Pons (tissue), 1 donor: ENCODE measurements at places on chromosomes 13 and 19.
A peak's percentile ranks its signal among the peaks of the same experiment; 100 is the strongest.

GRCh38 chr19:10784257-10784656 is 51.8 kb downstream of the TMED1 start:
- DNase-seq = peak; percentile 64

GRCh38 chr13:24834902-24835510 is 71.0 kb downstream of the RNF17 start:
- DNase-seq = no peak

DNA sequence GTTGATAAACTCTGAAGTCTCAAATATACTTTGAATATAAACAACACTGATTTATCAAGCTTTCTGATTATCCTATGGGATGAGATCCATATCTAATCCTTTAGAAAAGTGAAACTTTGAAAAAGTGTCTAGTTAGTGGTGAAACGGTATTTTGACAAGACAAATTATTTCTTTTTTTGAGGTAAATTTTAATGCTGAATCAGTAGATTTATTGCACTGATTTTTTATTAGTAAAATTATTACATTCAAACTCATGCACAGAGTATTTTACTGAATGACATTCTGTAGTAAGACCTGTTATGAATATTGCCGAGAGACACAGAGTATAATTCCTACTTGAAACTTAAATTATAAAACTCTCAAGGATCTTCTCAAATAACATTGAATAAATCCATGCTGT is 679.1 kb upstream of the SPRY2 start:
- no peak for DNase-seq

- DNase-seq = no peak
These were observed 28.6 kb downstream of the ZNF44 start for GRCh38 chr19:12265921-12266704.

GRCh38 chr13:30443957-30444404 is 21.7 kb downstream of the UBE2L5 start:
- DNase-seq = no peak

DNA sequence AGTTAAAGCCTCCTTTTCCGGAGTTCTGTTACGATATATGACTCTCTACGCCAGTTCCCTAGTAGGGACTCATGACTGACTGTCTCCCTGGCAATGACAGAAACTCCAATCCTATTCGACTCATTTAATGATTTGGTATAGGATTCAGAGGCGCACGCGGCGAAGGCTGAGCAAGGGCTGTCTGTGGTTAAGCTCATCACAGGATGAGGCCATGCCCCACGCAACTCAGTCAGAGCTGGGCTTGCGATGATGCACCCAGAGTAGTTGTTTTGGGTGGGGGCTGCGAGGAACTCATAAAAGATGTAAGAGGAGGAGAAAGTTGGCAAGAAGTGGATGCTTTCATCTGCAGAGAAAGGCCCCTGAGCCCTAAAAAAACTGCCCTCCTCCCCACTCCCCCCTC is 468 bp upstream of the SERTM1 start:
- no peak for DNase-seq

GRCh38 chr13:31051999-31052398 is 109.7 kb downstream of the HSPH1 start:
- DNase-seq = no peak

DNA sequence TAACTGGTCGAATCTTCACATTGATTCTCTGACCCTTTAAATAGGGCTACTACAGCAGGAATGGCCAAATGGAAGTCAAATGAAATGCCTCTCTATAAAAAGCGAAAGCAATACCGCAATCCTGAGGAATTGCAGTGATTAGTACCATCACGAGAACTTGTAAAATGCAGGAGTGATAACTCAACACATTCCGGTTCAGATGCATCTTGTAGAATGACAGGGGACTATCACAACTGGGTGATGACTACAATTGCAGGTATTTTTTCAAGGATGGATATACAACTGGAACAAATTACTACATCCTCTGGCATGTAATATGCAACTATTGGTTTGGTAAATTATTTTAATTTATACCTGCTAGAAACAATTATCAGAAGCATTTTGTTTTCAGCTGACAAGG is 140.4 kb downstream of the PCDH20 start:
- DNase-seq = no peak

DNA sequence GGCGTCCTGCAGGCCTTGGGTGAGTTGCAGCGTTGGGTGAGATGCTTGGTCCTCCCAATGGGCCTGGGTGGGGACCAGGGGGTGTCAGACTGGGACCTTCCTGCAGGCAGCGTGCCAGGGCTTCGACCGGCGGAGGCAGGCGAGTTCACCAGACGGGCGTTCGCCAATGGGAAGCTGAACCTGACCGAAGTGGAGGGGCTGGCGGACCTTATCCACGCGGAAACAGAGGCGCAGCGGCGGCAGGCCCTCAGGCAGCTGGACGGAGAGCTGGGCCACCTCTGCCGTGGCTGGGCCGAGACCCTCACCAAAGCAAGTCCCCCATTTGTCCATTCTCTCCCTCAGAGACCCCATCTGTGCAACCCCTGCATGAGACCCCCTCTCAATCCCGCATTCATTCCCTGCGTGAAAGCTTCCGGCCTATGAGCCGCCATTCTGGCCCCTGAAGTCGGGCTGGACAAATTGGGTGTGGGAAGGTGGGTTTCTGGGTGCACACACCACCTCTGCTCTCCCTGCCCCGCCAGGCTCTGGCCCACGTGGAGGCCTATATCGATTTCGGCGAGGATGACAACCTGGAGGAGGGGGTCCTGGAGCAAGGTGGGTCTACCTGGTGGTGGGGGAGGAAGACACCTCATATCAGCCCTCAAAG is 1.2 kb downstream of the GTPBP3 start:
- DNase-seq = no peak

DNA sequence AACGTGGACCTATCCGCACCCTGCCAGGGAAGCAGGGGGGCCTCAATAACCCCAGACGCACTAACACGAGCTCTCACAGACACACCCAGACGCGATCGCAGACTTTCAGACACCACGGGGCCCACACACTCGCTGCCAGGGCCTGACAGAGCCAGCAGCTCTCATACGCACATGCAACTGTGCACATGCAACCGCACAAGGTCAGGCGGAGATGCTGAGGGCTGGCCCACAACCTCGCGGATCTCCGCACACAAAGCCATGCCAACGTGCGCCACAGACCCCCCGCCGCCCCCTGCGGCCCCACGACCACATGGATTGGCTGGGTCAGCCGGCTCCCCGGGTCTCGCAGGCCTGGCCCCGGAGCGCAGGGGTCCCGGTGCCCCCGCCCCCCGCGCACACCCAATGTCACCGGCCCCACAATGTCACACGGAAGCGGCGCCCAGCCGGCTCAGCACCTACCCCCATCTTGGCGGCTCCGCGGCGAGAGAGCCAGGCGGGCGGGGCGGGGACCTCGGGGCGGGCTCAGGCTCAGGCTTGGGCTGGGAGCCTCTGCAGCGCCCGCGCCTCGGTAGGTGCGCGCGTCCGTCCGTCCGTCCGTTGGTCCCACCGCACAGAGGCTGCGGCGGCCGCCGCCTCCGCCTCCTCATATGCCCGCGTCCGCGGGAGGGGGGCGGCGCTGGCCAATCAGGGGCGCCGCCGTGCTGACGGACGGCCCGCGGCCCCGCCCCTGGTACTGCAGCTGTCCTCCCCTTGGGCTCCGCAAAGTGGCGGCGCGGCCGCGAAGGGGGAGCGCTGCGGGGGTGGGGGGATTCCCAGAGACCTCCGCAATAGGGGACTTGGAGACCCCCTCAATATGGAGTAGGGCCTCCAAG is at the start of gene ATP1A3:
Gene ATP1A3, minus strand, starts transcription at position 619 of the 872 bp plus-strand sequence. Its CDS starts 154 bp downstream, at position 465.
- peak; percentile 24 for DNase-seq

DNA sequence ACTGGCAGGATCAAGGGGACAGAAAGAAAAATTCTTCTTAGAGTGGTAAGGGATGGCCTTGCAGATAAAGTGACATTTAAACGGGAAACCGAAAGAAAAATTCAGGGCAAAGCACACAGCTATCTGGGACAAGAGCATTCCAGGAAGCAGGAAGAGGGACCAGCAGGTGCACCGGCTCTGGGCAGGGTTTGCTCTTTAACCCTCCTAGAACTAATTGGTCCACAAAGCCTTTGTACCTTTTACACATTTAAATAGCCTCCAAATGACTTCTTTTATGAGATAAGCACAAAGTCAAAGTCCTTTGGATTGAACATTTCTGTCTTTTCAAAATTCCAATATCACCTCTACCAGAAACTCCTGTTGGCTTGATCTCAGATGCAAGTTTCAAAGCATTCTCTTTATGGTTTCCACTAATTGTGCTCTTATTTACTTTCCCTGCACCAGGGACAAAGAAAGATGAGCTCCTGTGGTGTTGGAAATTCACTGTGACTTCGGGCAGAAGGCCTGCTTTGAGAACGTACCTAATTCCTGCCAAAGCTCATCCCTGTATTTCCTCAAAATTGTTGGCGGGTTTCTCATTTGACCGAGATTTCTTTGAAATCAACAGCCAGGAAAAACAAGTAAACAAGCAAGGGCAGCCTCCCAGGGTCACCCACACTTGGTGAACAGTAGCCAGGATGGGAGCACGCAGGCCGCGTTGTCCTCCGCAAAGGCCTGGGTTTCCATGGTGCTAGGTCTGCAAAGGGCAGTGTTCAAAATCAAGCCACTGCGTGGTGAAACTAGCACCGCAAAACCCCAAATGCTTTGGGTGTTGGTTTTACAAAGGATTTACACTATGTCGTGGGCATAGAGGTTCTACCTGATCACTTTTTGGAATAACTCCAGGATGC is 98.6 kb downstream of the IRS2 start:
- DNase-seq = no peak

DNA sequence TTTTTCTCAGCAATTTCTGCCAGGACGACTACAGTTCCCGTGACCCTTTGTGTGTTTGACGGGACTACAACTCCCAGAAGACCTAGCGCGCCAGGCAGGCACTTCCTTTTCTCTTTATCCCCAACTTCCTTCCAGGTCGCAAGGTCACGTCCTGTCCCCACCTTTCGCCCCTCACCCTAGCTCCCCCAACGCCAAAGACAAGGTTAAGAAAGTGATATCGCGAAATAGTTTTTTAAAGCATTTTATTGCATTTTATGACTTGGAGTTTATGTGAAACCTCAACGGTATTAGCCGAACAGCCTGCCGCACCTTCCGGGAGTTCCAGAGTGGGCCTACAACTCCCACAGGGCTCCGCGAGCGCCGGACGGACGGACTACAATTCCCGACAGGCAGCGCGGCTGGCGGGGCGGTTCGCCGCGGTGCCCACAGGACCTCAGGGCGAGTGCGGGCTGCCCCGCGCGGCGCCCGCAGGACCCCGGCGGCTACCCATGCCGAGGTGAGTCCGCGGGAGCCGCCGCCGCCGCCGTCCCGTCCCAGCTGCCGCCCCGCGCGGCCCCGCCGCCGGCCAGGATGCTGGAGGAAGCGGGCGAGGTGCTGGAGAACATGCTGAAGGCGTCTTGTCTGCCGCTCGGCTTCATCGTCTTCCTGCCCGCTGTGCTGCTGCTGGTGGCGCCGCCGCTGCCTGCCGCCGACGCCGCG is at the start of gene NCLN:
Gene NCLN, plus strand, starts transcription at position 470 of the 699 bp plus-strand sequence. Its CDS starts 101 bp downstream, at position 571.
- DNase-seq = peak; percentile 99

- peak; percentile 89 for DNase-seq
These were observed 16.5 kb downstream of the LRRC4B start for GRCh38 chr19:50551715-50552187.

- DNase-seq = no peak
These were observed 438 bp downstream of the PRKCSH start for GRCh38 chr19:11435833-11436313.
